EH (cell line): ENCODE measurements at places on chromosomes 6 and 20.

- peak; percentile 82 for DNase-seq
These were observed 627.4 kb upstream of the CITED2 start for GRCh38 chr6:140001821-140002341.

DNA sequence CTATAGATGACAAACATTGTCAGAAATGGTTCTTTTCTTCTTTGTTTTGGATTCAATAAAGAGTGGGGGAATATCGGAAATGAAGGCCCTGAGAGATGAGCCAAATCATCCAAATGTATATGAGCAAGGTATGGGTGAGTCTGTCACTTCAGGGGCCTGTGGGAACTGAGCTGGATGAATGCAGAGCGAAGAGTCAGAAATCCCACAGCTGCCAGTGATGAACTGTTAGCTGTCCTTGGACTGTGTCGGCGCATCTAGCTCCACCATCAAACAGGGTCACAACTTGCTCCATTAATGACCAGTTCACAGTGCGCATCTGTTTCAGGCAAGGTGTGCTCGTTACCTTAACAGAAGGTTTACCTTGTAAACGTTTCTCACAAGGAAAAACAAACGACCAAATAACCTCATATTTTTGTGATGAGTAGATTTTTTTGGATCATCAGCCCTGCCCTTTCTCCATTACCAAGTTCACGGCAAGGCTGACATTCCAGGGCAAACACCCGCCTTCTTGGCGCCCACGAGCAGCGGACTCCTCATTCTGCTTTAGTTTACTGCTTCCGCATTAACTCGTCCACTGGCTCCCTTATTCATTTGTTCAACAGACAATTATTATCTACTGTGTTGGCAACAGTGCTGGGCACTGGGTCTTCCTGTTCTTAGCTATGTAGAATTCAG, 15.0 kb upstream of the CCN6 start:
- peak; percentile 32 for DNase-seq

DNA sequence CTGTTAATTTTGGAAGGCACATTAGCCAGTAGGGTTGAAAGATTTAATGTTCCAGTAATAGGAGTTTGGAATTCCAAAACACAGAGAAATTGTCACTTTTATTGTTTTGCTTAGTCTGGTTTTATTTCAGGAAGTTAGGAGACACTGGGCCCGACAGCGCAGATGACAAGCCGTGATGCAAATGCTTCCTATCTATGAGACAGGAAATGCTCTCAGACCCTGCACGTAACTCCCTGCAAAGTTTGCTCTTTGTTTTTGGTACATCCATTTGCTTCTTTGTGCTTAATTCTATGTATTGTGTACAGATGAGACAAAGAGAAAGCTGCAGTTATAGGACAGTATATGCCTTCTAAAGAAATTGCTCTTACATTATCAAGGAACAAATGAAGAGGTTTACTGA, 201.6 kb upstream of the SGK1 start:
- DNase-seq, result peak; percentile 44

DNA sequence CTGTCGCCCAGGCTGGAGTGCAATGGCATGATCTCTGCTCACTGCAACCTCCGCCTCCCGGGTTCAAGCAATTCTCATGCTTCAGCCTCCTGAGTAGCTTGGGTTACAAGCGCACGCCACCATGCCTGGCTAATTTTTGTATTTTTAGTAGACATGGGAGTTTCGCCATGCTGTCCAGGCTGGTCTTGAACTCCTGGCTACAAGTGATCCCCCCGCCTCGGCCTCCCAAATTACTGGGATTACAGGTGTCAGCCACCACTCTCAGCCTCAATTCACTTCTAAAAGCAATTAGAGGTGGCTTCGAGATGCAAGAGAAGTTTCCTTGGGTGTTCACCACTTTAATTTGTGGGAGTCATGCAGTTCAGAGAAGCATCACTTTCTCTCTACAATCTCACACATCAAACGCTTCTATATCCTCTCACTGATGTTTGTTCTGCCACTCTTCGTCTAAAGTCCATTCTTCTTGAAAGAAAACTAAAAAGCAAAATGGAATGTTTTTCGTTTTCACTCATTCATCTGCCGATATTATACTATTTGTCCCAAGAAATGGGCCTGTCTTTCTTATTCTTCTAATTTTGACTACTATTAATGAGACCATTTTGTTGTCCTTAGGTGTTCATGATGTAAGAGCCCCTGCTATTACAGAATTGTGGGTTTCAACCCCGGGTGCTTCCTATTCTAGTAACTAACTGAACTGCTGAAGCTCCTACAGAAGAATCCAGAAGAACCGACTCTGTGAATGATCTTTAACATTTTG, 38.3 kb upstream of the ENPP1 start:
- DNase-seq, result no peak

DNA sequence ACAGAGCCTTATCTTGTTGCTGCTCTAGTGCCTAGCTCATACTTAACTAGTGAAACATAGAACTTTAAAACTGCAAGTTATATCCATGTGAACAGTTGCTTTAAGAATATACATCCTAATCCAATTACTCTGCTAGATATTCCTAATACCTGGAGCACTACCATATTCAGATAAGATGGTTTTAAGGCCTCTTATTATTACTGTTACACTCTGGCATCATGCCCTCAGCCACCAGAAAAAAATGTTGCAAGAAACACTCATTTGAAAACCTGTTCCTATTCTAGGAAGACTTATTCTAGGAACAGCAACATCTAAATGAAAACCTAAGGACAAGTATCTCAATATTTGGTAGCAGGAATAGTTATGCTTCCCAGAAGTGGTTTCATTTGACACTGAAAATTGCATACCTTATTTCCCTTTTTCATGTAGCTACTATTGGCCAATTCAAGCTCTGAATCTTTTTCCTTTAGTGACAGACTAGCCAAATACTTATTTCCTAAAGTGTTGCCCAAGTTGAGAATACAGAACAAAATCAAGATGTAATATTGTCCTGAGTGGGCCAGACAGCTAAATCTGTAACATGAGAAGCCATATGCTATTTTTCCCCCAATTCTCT, 4.8 kb upstream of the MTFR2 start:
- DNase-seq, result no peak

GRCh38 chr6:111468329-111469012, 14.5 kb downstream of the REV3L start:
- peak; percentile 72 for DNase-seq

GRCh38 chr6:20630617-20631548, 96.6 kb downstream of the CDKAL1 start:
- no peak for DNase-seq

GRCh38 chr6:36663504-36664446, 14.7 kb upstream of the CDKN1A start:
- no peak for DNase-seq

DNA sequence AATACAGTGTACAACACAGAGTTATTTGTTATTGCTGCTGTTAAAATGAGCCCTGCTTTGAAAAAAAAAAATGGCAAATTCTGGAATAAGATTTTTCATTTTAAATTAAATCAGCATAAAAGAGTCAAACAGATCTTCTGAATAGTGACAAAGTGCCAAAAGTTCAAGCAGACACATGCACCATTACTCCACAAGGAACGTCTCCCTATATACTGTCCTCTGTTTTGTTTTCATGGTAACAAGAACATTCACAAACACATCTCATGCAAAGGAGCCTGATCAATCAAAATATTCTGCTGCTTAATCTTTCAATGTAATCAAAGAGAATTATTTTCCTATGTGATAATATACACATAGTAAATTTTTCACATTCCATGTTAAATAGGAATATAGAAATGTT, 2.7 kb downstream of the HIVEP2 start:
- DNase-seq, result no peak
